ENCODE measurements at places on chromosomes 2 and 18.

DNA sequence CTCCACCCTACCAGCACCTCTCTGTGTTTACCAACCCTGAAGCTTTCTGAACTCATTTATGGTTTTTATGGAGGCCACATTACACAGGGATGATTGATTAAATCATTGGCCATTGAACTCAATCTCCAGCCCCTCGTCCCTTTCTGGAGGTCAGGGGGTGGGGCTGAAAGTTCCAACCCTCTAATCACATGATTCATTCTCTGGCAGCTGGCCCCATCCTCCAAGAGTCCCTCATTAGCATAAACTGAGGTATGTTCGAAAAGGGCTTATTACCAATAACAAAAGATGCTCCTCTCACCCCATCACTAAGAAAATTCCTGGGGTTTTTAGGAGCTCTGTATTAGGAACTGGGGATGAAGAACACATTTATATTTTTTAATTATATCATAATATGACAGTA, 92.3 kb downstream of the DIS3L2 start:
- no peak for DNase-seq

- no peak for DNase-seq
Observed at GRCh38 chr2:17912266-17912691, 33.8 kb downstream of the KCNS3 start.

- peak; percentile 24 for DNase-seq
Observed at GRCh38 chr2:6917071-6917760, at the start of gene RNF144A. TSS of gene RNF144A (plus strand) at chr2:6917412. CDS start at chr2:6996927, 79,515 bp downstream.

GRCh38 chr2:31901900-31902299, 108.9 kb downstream of the MEMO1 start:
- DNase-seq: no peak

GRCh38 chr18:62877411-62878221, 162.3 kb downstream of the PHLPP1 start:
- peak; percentile 89 for DNase-seq

DNA sequence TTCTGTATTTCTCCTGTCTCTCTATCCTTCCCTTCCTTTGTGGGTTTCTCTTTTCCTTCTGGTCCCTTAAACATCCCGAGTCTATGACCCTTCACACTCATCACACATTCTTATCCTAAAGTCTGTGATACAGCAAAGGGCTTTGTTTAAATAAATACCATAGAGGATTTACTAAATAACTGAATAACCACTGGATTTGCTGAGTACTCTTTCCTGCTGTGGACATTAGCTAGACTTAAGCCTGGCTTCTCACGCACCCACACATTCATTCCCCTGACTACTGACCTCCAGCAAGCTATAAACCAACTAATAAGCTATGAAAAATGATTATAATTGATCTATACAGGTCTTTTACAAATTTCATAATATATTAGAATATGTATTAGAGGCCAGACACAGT, 76.6 kb downstream of the COL4A3 start:
- DNase-seq: no peak

- DNase-seq: no peak
Observed at GRCh38 chr2:224958873-224959272, 83.4 kb downstream of the DOCK10 start.

GRCh38 chr2:119943058-119943457, 69.8 kb upstream of the EPB41L5 start:
- DNase-seq: no peak

- DNase-seq: no peak
Observed at GRCh38 chr2:173898996-173899395, 66.2 kb downstream of the SP3 start.

GRCh38 chr2:26444236-26444635, 33.7 kb downstream of the OTOF start:
- DNase-seq: no peak

DNA sequence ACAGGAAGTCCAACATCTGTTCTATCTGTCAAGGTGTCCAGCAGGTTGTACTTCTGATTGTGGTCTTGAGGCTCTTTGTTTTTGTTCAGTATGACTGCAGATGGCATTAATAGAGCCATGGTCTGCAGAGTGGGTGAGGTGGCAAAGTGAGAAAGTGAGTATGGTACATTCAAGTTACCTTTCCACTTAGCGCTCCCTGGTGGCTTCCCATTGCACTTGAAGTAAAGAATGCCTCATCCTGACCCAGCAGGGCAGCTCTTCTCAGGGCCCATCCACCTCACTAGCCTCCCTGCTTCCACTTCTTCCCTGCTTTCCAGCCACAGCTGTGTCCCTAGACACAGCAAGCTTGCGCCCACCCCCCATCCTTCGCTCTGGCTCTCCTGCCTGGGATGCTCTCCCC, 148.0 kb upstream of the ALPP start:
- DNase-seq: peak; percentile 31

GRCh38 chr2:240461471-240462072, 26.1 kb downstream of the GPC1 start:
- no peak for DNase-seq

DNA sequence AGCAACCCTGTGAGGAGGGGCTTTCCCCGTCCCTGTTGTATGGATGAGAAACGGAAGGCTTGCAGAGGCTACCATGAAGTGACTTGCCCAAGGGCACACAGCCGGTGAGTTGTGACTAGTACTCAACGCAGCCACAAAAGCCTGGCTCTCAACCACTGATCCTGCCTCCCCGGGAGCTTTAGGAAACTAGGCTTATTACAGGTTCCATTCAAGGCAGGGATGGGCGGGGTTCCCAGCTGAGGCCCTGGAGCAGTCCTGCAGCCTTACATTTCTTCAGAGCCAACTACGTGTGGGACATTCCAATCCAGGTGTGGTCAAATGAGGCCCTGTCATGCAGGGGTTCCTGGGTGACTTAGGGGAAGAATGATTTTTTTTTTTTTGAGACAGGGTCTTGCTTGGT, 59.6 kb downstream of the MEX3C start:
- no peak for DNase-seq

DNA sequence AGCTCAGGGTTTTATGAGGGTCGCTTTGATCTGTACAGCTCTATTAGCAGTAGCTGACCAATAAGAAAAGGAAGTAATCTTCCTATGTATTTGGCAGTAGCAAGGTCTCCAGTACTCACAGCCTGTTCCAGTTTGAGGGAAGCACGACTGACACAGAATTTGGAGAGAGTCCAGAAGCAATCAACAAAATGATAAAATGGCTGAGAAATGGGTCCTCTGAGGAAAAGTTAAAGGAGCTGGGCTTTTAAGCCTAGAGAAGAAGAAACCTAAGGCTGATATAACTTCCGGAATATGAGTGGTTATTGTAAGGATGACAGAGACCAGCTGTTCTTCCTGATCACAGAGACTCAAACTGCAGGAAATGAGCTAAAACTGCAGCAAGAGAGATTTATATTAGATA, 382.8 kb downstream of the GPD2 start:
- peak; percentile 71 for DNase-seq

- no peak for DNase-seq
Observed at GRCh38 chr2:167814881-167815718, 432.3 kb downstream of the STK39 start.

- no peak for DNase-seq
Observed at GRCh38 chr18:47737956-47738355, 192.5 kb downstream of the SMAD2 start.

DNA sequence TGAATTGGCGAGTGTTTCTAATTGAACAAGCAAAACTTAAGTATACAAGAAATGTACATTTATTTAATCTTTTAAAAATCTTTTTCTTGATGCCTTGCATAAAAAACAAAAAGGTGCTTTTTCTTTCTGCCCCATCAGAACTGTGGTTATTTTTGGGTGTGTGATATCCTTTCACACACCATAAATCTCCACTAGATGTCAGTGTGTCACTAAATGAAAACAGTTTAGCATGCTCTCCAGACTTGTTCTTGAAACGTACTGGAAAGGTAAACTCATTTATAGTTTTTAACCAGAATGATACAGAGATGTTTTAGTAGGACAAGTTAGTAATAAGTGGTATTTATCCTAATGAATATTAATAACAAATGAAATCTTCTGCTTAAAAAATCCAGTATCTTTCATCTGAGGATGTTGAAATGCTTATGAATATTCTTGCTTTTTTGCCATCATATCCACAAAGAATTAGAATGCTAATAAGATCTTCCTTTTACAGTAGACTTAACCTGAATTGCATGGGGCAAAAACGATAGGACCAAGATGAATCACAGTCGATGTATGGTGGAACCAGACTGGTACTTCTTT, 96.8 kb downstream of the UBE2E3 start:
- peak; percentile 70 for DNase-seq

DNA sequence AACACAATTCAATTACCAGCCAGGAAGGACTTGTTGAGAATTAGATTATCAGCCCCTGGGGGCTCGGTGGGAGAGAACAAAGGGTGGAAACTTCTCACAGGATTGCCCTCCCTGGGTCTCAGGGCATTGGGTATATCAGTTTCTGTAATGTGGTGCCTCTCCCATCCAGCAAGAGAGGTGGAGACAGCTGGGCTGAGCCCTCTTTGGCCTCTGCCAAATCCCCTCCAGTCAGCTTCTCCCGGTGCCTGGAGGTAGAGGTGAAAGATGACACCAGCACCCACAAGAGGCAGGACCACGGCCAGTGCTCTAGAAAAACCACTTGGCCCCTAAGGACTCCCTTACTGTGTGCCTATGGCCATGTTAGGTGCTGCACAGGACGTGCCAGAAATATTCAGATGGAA, 179.7 kb downstream of the HAUS1 start:
- DNase-seq: no peak

GRCh38 chr2:220278022-220278421, 650.6 kb downstream of the SLC4A3 start:
- DNase-seq: no peak

GRCh38 chr18:51074605-51075004, 44.6 kb downstream of the SMAD4 start:
- DNase-seq: no peak

GRCh38 chr2:239012936-239013677, 165.2 kb downstream of the TWIST2 start:
- no peak for DNase-seq

DNA sequence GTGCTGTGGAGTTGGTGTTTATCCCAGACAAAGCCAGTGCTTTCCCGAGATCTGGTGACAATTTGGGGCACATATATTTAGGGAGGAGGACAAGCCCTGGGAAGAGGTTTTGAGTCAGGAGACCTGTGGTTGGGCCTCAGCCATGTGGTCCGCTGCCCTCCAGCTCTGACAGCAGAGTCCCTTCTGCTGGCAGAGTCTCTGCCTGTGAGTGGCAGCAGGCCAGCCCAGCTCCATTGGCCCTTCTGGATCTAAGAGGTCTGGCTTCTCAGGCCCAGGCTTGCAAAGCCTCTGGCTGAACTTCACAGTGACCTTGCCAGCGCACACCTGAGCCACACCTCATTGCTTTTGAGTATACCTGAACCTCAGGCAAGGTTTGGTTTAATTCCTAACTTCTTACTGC, 115.3 kb downstream of the BCL2L11 start:
- DNase-seq: no peak

DNA sequence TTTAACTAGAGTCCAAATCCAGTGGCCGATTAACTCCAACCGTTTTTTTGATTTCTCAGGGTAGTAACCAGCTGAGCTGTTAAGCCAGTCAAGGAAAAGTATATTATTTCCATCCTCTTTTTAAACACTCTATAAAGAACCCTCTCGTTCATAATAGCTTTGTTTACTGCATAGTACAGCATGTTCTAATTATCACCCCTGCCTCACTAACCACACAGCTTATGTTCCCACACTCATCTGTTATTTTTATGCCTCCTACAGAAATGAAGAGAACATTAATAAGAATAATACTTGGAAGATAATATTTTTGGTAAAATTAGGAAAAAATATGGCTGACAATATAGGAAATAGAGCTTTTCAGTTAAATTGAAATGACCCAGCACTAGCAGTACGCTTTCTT, 2132.8 kb upstream of the CELF4 start:
- no peak for DNase-seq

DNA sequence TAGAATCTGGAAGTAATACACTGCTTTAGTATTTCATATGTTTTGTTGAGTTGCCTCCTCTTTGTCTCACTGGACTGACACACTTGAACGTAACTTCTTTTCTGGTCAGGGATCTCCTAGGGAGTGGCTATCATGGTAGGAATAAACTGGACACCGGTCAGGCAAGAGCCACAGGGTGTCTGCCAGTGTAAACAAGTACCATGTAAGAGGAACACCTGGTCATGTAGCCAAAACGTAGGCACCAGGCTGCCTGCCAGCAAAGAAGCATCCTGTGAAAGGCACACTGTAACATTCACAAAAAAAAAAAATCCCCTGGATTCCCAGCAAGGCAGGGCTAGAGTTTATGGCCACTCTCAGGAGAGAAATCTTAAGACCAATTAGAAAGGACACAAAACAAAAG, 372.8 kb upstream of the RND3 start:
- no peak for DNase-seq

- DNase-seq: no peak
Observed at GRCh38 chr2:225378984-225379383, 20.5 kb upstream of the NYAP2 start.

- DNase-seq: no peak
Observed at GRCh38 chr2:60371681-60372080, 181.8 kb downstream of the BCL11A start.

GRCh38 chr2:128326346-128326745, 7.7 kb upstream of the HS6ST1 start:
- DNase-seq: no peak

GRCh38 chr2:24961903-24962302, 9.9 kb downstream of the DNAJC27 start:
- no peak for DNase-seq

DNA sequence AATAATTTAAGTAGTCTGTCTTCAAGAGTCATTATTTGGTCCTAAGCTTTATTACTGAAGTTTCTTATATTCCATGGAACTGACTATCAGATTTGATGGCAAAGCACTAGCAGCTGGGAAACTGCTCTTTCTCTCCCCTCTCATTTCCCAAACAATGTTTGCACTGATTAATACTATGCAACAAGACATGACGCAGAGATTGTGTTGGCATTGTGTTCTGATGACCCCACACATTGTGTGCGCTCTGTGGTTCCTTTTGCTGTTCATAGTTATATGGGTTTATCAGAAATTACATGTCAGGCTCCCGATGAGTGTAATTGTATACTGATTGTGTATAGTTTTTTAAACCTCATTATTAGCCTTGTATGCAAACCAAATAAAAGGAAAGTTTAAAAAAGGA, 331.6 kb upstream of the FANCL start:
- no peak for DNase-seq

DNA sequence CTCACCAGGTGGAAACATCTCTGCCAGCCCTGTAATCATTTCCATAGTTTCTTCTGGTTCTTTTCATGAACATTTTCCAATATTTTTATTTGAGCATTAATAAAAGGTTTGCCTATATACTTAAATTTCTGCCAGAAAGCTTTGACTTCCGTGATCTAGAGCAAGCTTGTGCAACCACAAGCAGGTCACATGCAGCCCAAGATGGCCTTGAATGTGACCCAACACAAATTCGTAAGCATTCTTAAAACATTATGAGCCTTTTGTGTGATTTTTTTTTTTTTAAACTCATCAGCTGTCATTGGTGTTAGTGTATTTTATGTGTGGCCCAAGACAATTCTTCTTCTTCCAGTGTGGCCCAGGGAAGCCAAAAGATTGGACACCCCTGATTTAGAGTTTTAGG, 51.6 kb downstream of the NEDD4L start:
- no peak for DNase-seq

GRCh38 chr18:25134861-25135260, 217.1 kb downstream of the ZNF521 start:
- DNase-seq: no peak

Data from cardiac fibroblast (primary cell).